Sigmoid colon (tissue), 7 donors: ENCODE measurements at places on chromosomes 6 and 20.

- no peak for DNase-seq
- peak overlapping the region; percentile 47 for H3K27ac ChIP-seq
- H3K36me3 ChIP-seq = no peaks in the 10 kb centered on the region
- H3K27me3 ChIP-seq = no peaks in the 10 kb centered on the region
Measured at GRCh38 chr6:131954059-131954774, 3.0 kb upstream of the CCN2 start.

DNA sequence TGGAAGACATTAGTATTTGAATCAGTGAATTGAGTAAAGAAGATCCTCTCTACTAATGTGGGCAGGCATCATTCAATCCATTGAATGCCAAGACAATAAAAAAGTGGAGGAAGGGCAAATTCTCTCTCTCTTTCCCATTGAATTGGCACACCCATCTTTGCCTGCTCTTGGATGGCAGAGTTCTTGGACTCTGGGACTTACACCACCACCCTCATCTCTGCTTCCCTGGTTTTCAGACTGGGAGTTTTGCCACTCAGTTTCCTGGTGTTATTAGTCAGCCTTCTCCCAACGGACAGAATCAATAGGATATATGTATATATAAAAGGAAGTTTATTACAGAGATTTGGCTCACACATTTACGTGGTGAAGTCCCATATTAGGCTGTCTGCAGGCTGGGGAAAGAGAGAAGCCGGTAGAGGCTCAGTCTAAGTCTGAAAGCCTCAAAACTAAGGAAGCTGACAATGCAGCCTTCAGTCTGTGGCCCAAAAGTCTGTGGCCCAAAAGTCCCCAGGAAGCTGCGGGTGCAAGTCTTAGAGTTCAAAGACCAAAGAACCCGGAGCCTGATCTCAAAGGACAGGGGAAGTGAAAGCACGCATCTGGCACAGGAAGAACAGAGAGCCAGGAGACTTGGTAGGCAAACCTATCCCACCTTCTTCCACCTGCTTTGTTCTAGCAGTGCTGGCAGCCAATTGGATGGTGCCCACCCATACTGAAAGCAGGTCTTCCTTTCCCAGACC is 64.4 kb downstream of the SMPDL3A start:
- H3K36me3 ChIP-seq = no peaks in the 10 kb centered on the region
- H3K4me3 ChIP-seq = no peak overlapping the region

GRCh38 chr20:20160520-20160919 is 108.2 kb downstream of the CFAP61 start:
- no peak for DNase-seq
- H3K4me1 ChIP-seq = no peaks in the 10 kb centered on the region
- no peak overlapping the region for H3K27ac ChIP-seq
- no peaks in the 10 kb centered on the region for H3K36me3 ChIP-seq
- no peak overlapping the region for H3K4me3 ChIP-seq
- no peaks in the 10 kb centered on the region for H3K27me3 ChIP-seq

- H3K4me1 ChIP-seq = no peaks in the 10 kb centered on the region
- no peak overlapping the region for H3K27ac ChIP-seq
- H3K36me3 ChIP-seq = no peaks in the 10 kb centered on the region
- no peak for DNase-seq
- H3K4me3 ChIP-seq = no peak overlapping the region
- no peaks in the 10 kb centered on the region for H3K27me3 ChIP-seq
Measured at GRCh38 chr6:53758496-53758895, 36.3 kb upstream of the LRRC1 start.

DNA sequence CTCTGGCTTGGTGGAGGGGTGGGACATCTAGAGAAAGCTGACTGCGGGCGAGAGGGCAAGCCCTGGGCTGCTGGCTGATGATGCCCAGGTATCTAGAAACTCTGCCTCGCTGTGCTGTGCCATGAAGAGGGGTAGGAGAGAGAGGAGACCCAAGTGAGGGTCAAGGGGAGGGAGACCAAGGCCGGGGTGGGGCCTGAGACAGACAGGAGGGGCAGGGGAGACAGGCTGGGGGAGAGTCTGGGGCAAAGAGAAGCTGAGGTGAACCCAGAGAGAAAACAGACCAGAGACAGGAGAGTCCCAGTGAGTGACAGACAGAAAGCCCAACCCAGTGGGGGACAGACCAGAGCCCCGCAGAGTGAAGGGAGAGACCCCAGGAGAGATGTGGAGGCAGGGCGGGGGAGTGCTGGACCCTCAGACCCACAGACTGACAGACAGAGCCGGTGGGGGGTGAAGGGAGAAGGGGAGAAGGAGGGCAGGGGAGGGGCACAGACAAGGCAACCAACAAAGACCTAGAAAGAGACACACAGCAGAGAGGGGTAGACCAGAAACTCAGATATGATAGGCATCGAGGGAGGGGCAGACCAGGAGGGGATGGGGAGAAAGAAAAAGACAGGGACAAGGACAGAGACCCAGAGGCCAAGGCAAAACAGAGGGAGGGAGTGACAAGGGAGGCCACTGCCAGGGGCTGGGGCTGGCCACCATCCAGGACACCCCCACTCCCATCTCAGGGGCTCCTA is 5.9 kb downstream of the TEAD3 start:
- no peaks in the 10 kb centered on the region for H3K4me1 ChIP-seq
- peak overlapping the region; percentile 100 for H3K27ac ChIP-seq
- H3K36me3 ChIP-seq = no peaks in the 10 kb centered on the region
- no peaks in the 10 kb centered on the region for H3K27me3 ChIP-seq
- peak overlapping the region; percentile 99 for H3K4me3 ChIP-seq

- no peaks in the 10 kb centered on the region for H3K4me1 ChIP-seq
- H3K4me3 ChIP-seq = no peak overlapping the region
- no peaks in the 10 kb centered on the region for H3K27me3 ChIP-seq
- H3K36me3 ChIP-seq = no peaks in the 10 kb centered on the region
- no peak for DNase-seq
Measured at GRCh38 chr6:24233813-24234442, 107.9 kb downstream of the NRSN1 start.
